Spinal cord (tissue), 10 donors: ENCODE measurements at places on chromosomes 12 and 14. TPM values are rescaled to one million over a fixed set of nuclear protein-coding genes. Genes with fewer than 3 reads are reported as not detected.

The MYH6 gene
- total RNA-seq, result not detected

The RAD51AP1 gene
- 10.6 TPM for total RNA-seq

The CLEC2A gene
- total RNA-seq, result not detected

The MYF5 gene
- not detected for total RNA-seq

The LHX5 gene
- 3.5 TPM for total RNA-seq

The TAS2R43 gene
- total RNA-seq, result 10.8 TPM

The FBXW8 gene
- total RNA-seq, result 17.0 TPM

The SLC4A8 gene
- 30.0 TPM for total RNA-seq

The TTC9 gene
- total RNA-seq, result 15.8 TPM

The RERGL gene
- total RNA-seq, result 7.7 TPM

The TMEM117 gene
- 52.8 TPM for total RNA-seq

The CCDC197 gene
- not detected for total RNA-seq

The CHST11 gene
- total RNA-seq, result 15.0 TPM
